ENCODE measurements at places on chromosomes 1 and 21.
A peak's percentile ranks its signal among the peaks of the same experiment; 100 is the strongest.

- DNase-seq, result no peak
Measured at GRCh38 chr1:27141266-27142003, 13.5 kb downstream of the SLC9A1 start.

DNA sequence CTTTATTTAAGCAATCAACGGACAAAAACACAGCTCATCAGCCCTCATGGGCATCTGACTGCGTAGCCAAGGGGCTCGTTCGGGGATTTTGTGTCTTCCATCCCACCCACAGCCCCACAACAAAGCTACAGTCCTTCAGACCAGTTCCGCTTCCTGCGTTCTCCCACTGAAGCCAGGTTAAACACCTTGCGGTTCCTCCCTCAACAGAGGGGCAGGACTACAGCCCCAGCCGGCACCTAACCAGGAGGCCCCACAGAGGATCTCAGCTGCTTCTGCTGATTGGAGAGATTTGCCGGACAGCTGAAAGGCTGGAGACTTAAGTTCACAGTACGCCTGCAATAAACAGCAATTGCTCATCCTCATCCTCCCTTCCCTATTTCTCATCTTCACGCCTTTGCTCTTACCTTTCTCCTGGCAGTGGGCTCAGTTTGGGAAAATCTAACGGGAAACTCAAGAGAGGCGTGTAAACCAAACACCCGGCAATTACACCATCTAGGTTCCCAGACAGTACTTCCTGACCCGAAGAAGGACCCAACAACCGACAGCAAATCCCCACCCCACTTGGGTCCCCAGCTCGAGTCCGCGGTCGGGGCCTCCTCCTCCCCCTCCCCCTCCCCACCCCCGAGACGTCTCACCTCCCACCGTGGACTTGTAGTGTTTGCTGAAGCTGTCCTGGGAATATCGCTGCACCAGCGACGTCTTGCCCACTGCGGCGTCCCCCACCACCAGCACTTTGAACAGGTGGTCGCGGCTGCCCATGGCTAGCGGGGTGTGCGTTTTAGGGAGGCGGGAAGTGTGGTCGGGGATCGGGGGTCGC, 876 bp downstream of the RAB29 start:
- peak; percentile 31 for DNase-seq

DNA sequence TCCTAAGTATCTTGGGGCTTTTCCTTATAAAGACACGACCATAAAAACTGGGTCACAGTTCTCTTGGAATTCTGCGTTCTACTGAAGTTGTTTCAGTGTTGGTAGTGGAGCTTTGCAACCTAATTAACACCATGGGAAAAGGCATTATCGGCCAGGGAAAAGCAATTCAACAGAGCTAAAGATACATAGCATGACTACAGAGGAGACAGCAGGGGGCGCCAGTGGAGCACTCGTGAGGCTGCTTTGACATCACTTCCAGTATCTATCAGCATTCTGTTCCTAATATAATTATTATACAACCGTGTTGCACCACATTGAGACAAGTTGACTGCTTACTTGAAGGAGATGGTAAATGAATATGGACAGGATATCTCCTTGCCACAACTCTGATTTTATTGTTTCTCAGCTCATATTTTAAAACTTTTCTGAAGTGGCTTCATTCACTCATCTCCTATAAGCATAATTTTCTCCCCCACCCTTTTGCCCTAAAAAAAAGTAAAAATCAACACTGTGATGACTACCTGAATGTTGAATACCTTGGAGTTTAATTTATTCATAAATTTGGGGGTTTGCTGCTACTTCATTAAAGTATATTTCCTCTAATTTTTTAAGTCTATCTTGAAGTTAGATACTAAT, 39.4 kb downstream of the ZP4 start:
- DNase-seq, result peak; percentile 68

- no peak for DNase-seq
Measured at GRCh38 chr1:230865062-230865817, 3.1 kb downstream of the C1orf198 start.

- DNase-seq, result no peak
Measured at GRCh38 chr1:164563721-164564360, 4.9 kb downstream of the PBX1 start.

DNA sequence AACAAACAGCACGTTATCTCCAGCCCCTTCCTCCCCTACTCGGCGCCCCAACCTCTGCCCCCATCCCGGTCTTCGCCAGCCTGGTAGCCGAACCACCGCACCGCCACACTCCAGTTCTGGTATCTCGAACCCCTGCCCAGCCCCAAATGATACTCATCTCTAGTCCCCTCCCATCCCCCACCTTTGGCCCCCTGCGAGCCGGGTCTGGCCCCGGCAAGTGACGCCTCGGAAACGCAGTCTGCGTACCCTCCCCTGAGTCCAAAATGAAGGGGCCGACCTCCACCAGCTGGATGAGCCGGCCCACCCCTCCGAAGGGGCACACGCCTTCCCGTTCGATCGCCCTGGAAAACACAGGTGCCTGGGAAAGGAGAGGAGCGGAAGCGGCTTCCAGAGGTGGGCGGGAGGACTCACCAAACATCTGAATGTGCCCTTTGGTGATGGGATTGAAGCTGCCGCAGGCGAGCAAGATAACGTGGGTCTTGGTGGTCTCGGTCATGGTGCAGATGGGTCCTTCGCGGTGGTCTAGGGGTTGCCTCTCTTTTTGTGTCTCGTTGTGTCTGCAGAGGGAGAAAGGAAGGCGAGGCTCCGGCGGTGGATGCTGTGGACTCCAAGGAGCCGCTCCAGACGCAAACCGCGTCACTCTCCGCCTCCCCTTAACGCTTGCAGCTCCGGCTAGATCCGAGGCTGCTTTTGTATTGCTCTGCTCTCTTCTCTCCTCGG, at the start of gene NMNAT2:
Gene NMNAT2 (minus strand): TSS at position 609 of the 720 bp plus-strand sequence. CDS start 113 bp downstream, at position 496.
- no peak for DNase-seq

- peak; percentile 72 for DNase-seq
Measured at GRCh38 chr1:65959896-65960567, 167.3 kb downstream of the PDE4B start.

GRCh38 chr1:31775210-31775999, 11.3 kb upstream of the ADGRB2 start:
- DNase-seq, result no peak

GRCh38 chr1:29478151-29478791, 241.9 kb downstream of the PTPRU start:
- DNase-seq, result no peak

DNA sequence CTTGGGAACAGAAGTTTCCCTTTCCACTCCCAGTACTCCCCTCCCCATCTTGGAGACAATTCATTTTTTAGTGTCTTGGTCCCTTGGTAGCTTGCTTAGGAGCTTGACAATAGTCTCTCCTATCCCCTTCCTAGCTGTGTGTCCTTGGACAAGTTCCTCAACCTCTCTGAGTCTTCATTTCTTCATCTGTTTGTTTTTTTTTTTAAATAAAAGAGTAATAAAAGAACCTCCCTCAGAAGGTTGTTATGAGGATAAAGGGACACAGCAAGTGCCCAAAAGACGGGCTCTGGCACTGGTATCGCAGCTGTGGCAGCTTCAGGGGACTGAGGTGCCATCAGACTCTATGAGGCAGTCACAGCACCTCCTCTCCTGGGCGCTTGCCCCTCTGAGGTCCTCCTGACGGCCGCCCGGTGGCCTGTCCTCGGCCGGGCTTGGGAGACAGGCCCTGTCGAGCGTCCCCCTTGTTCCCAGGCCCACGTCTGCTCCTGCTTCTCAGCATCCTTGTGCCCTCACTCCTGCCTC, 689.2 kb downstream of the MATN1 start:
- DNase-seq, result no peak

GRCh38 chr1:35361638-35362037, 93.1 kb downstream of the ZMYM4 start:
- no peak for DNase-seq

DNA sequence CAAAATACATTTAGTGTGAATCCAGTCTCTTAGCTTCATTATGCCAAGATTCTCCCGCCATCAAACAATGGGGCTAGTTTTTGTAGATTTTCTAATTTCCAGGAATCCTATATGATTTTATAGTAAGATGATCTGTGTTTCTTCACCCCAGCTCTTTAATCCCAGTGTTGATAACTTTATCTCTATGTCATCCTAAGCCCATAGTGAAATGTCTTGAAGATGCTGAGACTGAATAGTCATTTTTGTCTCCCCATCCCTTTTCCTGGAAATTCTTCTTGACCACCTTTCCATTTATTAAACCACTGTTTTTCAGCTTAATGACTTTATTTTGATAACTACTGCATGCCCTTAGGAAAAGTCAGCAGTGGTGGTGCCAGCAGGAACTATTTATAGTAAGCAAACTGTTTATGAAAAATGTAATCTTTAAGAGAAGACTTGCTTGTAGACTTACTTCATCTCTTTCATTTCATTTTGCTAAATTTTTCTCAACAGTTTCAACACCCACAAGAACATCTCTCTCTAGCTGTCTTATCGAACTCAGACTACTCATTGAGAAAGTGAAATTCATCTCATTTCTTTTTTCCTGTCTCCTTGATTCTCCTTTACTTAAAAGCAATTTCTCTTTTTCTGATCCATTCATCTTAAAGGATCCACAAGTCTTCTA, 116.6 kb downstream of the NTMT2 start:
- DNase-seq, result no peak

- no peak for DNase-seq
Measured at GRCh38 chr1:203567596-203567995, 59.0 kb upstream of the ATP2B4 start.

DNA sequence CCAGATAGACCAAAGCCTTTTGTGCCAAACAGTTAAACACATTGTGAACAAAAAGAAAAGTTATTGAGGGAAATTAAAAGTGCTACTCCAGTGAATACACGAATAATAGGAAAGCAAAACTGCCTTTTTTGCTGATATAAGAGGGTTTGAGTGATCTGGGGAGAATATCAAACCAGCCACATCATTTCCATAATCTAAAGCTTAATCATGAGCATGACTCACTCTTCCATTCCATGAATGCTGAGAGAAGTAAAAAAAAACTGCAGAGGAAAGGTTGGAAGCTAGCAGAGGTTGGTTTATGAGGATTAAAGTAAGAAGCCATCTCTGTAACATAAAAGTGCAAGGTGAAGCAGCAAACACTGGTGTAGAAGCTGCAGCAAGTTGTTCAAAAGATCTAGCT, 350.6 kb upstream of the NCAM2 start:
- DNase-seq, result no peak

DNA sequence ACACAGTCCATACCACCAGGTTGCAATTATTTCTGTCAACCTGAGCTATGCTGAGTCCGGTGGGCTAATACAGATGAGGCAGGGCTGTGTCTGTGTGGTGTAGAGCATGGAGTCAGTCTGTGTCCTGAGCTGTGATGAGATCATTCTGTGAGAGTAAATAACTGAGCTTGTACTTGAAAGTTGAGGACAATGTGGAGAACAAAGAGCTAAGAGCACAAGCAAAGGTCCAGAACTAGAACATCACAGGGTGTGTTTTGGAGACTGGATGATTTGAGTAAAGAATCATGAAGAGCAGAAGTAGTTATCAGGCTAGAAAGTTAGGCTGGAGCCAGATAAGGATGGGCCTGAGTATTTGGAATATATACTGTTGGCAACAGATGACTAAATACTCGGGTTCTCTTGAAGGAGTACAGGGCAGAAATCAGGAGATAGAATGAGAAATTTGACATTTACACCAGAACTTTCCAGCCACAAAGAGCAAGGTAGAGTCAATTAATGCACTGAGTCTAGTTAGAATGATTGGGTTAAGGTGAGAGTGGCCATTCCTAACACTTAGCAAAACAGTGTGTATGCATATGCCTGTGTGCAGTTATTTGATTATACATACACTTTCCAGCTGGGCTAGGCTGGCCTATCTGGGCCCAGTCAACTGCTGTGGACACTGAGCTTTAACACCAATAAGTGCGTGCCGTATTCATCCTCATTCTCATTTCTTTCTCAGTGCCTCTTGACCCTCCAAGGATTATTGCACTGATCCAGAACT, 48.8 kb downstream of the LEPR start:
- DNase-seq, result peak; percentile 58

DNA sequence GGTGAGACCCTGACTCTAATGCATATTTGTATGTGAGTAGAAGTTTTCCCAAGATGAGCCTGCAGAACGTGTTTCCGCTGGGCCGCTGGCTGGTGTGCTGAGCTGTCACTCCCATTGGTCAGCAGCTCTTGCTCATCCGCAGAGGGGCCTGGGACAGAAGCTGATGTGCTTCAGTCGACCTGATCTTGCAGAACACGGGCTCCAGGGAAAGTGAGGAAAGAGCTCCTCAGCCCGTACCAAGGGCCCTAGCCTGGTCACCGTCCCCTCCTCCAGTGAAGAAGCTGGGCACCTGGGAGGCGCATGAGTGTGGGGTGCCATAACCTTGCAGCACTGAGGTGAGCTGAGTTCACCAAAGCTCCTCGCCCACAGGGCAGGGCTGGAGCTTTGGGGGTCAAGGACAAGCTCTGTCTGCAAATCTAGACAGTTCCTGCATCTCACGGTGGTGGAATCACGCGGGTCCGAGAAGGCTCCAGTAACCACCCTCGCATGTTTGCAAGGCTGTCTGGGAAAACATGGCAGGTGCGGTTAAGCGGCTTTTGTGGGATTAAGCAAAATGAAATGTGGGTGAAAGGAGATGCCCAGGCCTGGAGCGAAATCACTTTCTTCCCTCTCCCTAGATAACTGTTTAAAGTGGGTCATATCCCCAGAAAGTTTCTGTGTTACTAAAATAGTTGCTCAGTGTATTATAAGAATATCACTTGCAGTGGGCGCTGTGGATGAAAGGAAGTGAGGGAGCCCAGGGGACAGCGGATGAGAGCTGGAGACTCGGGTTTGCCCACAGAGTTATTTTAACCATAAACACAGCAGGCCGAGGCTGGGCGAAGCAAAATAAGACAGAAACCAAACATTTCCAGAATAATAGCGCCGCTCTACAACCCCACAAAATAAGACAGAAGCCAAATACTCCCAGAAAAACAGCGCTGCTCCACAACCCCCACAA, 33.1 kb upstream of the LRRC3 start:
- no peak for DNase-seq

DNA sequence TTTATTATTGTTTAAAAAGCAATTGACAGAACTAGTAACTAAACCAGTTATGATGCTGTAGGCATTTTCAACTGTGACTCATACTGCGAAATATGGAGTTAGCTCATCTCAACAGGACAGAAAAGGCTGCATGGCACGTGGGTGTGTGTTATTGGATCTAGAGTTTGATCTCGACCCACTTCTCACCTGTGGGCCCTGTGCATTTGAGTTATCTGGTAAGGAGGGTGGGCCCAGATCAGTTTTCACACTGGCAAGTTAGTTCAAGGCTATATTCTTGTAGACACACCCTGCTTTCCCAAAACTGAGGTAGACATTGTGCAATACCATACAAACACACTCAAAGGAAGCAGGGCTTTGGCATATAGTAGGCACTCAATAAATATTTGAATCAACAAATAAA, 71.3 kb upstream of the PRDX6 start:
- DNase-seq, result no peak

GRCh38 chr1:96999191-96999590, 277.6 kb downstream of the PTBP2 start:
- DNase-seq, result no peak

GRCh38 chr1:200184196-200184595, 156.7 kb downstream of the NR5A2 start:
- DNase-seq, result peak; percentile 72

- DNase-seq, result peak; percentile 22
Measured at GRCh38 chr1:42260376-42261070, 74.5 kb downstream of the FOXJ3 start.

GRCh38 chr1:109488201-109488600, 4.5 kb downstream of the ATXN7L2 start:
- DNase-seq, result no peak

- DNase-seq, result no peak
Measured at GRCh38 chr1:162042361-162042760, 18.7 kb upstream of the OLFML2B start.

All from OCI-M1 (cell line).